ENCODE measurements at places on chromosomes 2 and 18.

DNA sequence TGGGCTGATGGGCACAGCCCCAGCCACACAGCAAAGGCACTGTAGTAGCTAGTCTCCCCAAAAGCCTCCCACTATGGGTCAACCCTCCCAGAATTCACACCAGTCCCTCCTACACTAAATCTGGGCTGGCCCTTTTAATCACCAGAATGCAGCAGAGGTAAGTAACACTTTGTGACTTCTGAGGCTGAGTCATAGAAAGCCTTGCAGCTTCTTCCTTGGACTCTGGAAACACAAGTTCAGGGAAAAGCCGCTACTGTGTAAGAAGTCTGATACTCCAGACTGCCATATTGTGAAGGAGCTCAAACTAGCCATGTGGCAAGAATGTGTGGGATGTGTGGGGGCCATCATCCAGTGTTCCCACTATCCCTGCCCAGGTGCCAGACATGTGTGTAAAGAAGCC lies 19.0 kb upstream of the SIX2 start:
- no peak for DNase-seq

DNA sequence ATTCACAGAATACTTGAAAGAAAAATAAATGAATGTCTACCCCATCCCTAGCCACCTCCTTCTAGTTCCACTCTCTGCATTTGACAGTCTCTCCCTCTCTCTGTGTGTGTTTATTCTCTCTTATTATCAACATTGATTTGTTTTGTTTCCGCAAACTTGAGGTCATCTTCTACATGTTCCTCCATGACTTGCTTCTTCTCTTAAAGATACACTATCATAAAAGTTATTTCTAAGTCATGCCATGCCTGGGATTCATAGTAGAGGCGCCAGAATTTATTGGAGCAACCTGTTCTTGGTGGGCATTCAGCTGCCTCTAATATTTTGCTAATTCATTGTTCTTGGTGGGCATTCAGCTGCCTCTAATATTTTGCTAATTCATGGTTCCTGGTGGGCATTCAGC lies 58.9 kb upstream of the SMAD7 start:
- DNase-seq: no peak

DNA sequence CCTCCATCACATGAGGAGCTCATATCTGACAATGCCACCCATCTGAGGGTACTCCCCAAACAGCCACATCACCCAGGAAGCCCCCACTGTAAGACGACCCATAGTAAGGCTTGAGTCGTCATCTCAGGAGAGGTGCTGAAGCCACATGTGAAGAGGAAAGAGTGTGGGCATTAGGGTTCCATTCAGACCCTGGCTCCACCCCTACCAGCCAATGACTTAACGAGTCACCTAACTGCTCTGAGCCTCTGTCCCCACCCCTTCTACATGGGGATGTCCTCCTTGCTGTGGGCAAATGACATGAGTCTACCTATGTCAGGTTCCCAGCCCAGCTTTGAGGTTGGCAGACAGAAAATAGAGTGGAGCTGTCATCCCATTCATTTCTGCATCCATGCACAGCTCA lies 46.3 kb downstream of the C1QL2 start:
- DNase-seq: no peak

- DNase-seq: no peak
Observed at GRCh38 chr2:16288371-16289112, 348.2 kb downstream of the MYCN start.

DNA sequence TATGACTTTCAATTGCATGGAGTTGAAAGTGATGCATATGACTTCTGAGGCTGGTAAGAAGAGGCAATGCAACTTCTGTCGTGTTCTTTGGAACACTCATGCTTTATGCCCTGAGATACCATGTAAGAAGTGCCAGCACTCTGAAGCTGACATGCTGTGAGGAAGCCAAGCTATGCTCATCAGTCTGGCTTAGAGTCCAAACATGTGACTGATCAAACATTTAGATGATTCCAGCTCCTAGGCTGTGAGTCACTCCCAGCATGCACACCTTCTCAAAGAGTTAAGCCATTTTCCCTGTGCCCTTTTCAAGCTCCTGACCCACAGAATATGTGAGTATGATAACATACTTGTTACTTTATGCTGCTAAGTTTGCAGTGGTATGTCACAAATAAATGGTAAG lies 15.8 kb upstream of the VRK2 start:
- DNase-seq: no peak

DNA sequence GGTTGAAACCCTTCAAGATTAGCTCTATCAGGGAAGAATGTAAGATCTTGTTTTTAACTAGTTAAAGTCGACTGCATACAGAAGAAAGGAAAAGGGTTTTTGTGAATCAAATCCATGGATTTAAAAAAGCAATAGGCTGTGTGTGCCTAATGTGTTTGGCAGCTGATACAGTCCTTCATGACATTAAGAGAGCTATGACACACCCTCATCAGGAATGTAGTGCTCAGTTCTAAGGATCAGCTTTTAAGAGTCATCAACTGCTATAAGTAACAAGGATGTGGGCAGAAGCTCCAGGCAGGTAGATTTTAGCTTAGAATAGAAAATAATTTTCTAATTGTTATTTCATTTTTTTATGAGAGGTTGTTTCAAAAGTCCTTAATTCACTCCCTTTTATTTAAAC lies 52.9 kb downstream of the PPP1R1C start:
- DNase-seq: peak; percentile 59

DNA sequence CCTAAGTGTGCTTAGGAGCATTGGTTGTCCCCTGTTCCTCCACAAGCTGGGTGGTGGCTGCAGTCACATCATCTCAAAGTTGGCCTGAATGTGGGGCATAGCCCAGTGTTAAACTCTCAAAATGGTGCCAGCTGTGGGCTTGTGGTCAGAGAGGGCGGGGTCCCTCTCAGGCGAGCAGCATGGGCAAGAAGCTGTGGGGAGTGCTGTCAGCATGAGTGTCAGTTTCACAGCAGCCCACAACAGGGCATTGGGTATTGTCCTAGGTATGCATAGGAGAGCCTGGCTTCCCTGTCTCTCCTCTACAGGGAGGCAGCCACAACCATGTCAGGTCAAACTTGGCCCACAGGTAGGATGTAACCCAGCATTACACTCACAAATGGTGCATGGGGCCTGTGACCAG lies 285.6 kb upstream of the THSD7B start:
- DNase-seq: no peak

- DNase-seq: no peak
Observed at GRCh38 chr2:118223511-118223991, 135.3 kb downstream of the INSIG2 start.

GRCh38 chr2:143839456-143839855 lies 680.5 kb downstream of the ZEB2 start:
- no peak for DNase-seq

- no peak for DNase-seq
Observed at GRCh38 chr2:102664471-102664909, 45.1 kb downstream of the SLC9A2 start.

DNA sequence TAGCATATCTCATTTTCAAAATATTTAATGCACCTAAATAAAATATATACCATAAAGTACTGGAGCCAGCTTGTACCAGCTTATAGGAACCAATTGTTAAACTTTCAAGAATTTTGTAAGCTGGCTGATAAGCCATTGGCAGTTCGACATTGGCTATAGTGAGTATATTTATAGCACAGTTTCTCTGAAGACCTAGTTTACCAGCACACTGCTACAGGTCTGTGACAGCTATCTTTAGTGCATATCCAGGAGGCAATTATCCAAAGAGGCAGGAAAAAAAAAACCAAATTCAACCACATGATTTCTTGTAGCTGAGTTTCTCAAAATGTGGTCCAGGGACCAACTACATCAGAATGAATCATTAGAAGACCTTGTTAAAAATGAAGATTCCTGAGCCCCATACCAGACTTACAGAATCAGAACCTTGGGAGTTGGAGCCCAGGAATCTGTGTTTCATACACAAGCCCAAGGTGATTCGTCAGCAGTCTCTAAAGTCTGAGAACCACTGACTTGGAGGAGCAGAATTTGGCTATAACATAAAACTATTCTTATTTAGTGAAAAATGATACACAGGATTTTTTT lies 279.0 kb upstream of the NRP2 start:
- no peak for DNase-seq

DNA sequence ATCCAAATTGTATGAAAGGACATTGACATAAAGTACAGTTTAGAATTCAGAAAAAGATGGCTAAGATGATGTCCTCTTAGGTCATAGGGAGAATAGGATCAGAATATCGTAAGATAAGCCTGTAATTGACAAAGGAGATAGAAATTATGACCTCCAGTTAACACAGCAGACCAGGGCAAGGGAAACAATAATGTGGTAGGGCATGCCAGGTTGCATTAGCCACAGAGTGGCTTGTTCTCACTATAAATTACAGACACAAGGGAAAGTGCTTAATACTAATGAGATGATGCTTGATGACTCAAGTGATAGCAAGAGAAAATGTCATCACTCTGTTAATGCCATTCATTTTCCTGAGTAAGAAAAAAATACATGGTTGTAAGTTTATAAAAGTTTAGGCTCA lies 48.9 kb upstream of the LRP1B start:
- DNase-seq: no peak

DNA sequence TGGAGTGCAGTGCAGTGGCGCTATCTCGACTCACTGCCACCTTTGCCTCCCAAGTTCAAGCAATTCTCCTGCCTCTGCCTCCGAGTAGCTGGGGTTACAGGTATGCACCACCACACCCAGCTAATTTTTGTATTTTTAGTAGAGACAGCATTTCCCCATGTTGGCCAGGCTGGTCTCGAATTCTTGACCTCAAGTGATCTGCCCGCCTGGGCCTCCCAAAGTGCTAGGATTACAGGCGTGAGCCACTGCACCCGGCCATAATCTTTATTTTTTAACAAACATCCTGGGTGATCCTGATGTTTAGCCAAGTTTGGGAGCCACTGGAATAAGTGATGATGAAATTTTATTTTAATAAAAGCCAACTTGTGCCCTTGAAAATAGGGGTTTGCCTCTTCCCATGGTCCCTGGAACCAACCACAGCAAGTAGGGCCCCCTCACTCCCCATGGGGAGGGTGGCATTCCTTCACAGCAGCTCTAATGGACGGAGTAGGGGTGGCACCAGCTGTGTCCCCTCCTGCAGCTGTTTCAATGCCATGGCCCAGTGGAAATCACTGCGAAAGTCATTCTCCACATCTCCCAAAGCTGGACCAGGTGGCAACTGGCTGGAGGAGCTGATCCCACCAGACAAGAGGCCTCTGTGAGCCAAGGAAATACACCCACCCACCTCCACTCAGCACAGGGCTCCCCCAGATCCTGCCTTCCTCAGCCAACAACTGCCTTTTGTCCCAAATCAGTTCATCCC lies 194.8 kb downstream of the ZFP36L2 start:
- DNase-seq: no peak

GRCh38 chr2:28334527-28334894 lies 58.1 kb upstream of the FOSL2 start:
- DNase-seq: no peak

- DNase-seq: no peak
Observed at GRCh38 chr2:200765995-200766660, 45.6 kb upstream of the BZW1 start.

- DNase-seq: no peak
Observed at GRCh38 chr2:118671701-118672454, 175.6 kb downstream of the EN1 start.

- DNase-seq: no peak
Observed at GRCh38 chr2:208031608-208032019, 6.3 kb upstream of the PLEKHM3 start.

- no peak for DNase-seq
Observed at GRCh38 chr2:78201064-78201575, 678.9 kb upstream of the LRRTM4 start.

DNA sequence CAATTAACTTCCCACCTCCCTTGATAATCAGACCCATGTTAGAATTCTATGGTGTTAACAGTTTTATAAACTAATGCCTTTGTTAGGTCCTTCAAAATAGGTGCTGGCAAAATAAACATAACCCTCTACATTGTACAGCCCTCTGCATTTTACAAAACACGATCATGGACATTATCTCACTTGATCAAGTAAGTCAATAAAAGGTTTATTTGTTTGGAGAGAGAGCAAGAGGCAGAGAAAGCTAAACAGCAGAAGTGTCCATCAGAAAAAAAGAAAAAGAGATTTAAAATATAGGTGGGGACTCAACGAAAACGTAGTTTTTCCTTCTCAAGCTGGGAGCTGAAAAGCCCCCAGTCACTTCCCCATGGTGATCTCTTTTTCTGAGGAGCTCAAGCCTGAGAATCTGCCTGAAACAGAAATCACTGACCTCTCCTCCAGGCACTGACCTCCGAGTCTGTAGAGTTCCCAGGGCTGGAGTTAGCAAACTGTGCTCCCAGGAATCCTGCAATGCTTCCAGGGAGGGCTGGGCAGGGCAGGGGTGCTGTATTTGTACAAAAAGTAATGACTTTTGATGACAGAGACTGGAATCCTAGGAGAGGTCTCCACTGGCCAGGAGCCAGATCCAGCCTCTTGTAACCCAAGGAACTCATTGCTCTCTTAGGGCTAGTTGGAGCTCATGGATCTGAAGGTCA lies 137.8 kb upstream of the KLHL29 start:
- DNase-seq: no peak

DNA sequence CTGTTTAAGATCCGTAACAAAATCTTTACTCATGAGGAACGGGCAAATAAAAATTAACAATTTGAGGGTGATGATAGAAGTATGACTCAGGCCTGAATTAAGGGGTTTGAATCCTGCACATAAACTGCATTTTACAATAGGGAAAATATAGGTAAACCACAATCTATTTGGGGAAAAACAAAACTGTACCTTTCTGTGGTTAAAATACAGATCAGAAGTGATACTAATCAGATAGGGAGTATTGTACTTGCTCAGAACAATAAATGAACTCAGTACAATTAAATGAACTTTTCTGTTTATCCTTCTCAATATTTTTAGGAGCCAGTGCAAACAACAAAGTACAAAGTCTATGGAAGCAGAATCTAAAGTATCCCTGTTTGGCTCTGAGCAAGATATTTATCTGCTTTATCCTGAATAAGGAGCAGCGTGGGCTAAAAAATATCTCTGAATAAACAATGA lies 287.3 kb downstream of the ZNF385B start:
- DNase-seq: no peak

- no peak for DNase-seq
Observed at GRCh38 chr2:143000599-143000998, 123.1 kb downstream of the KYNU start.

DNA sequence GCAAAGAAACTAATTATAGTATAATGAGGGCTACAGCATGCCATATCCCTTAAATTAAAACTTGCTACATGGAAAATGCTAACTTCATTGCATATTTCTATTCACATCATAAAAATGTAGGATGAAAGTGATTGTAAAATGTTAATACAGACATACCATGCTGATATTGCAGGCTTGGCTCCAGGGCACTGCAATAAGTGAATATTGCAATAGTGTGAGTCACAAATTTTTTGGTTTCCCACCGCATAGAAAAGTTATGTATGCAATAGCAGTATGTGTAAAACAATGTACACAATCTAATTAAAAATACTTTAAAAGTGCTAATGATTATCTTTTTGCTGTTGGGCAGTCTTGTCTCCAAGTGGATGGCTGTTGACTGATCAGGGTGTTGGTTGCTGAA lies 162.1 kb downstream of the CD8B2 start:
- DNase-seq: no peak
